ENCODE measurements at places on chromosomes 13 and 19.

DNA sequence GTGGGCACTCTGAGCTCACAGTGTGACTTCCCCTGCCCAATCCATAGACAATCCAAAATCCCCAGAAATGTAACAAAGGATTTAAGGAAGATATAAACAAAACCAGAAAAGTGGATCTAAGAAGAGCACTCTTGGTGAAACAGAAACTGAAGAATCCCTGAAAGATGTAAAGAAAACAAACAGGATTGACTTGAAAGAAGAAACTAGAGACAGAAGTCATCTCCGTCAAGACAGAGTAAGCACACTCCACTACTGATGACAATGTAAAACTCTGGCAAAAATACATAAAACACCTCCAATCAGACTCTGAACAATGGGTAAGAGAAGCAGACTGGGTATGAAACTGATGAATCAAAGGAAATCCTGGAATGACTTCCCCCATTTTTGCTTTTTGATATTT, 13.5 kb downstream of the TUBGCP3 start:
- no peak for DNase-seq

- DNase-seq = no peak
Observed at GRCh38 chr19:17467471-17468301, 2.6 kb upstream of the SLC27A1 start.

- peak; percentile 87 for DNase-seq
Observed at GRCh38 chr19:17346109-17346671, 8.8 kb downstream of the GTPBP3 start.

- no peak for DNase-seq
Observed at GRCh38 chr19:50952910-50953309, at the start of gene KLK5. TSS of gene KLK5 (minus strand) at chr19:50953038. CDS start at chr19:50952657, 381 bp downstream.

DNA sequence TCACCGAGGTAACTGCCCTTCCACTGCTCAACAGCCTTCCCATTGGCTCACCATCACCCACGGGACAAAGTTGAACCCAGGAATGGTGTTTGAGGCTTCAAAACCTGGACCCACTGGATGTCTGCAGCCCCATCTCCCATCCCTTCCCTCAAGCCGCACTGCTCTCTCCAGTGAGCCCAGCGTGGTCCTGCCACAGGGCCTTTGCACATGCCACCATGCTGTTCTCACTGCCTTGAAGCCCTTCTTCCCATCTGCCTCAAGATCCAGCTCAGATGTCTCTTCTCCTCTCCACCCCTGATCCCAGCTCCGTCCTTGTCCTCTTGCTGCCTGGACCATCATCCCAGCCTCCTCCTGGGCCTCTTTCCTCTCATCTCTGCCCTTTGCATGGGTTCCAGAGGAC, 4.0 kb downstream of the SHISA7 start:
- no peak for DNase-seq

- no peak for DNase-seq
Observed at GRCh38 chr19:15506074-15506571, 2.2 kb upstream of the CYP4F22 start.

GRCh38 chr13:100235311-100235901, 146.5 kb downstream of the PCCA start:
- DNase-seq = peak; percentile 23

DNA sequence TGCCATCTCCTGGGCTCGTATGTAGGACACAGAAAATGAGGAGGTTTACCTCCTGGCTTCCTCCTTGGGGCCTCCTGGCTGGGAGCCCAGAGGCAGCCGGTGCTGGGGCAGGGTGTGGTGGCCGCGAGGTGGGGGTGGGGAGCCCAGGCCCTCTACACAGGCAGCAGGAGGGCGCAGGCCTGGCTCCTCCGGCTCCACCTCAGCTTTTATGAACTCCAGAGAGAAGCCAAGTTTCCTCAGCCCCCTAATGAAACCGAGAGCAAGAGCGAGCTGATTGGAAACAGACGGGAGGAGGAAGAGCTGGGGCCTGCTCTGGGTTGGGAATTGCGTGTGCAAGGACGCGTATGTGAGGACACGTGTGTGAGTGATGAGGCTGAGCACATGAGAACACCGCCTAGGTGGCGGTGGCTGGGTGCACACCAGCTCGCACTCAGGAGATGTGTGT, 23.1 kb downstream of the LYL1 start:
- no peak for DNase-seq

DNA sequence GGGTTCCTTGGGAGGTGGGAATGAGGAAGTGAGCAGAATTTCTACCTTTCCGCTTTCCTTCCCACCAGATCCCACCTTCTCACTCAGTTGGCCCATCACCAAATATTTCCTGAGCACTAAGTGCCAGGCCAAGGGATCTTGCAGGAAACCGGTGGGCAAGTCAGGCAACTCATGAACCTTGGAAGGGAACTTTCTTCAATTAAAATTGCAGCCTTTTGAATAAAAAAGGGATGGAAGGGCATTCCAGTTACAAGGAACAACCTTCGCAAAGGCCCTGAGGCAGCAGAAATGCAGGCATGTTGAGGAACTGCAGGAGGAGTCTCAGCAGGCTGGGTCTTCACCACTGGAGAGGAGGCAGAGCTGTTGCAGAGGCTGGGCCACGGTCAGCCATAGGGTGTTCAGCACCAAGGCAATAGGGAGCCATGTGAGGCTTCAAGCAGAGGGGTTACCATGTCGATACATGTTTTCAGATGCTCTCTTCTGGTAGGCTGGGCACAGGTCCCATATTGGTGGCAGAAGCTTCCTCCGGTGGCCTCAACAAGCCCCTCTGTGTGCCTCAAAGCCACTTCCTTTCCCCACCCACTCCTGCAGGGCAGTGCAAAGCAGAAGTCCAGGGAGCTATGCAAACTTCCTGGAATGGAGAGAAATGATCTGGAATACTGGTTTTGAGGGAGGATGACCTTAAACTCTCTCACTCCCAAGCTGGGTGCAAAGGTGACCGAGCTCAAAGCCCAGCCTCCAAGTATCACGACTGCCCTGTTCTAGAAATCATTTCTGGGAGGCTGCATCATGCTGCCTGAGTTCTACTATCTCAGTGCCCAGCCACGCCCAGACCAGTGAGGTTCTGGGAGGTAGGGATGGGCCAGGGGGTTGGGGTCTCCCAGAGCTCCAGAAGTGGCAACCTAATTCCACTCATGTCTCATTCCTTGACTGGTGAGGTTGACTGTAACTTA, at the start of gene FUT6:
FUT6 (minus strand) TSS at position 638 of the 953 bp plus-strand sequence. CDS start 7,135 bp downstream, outside the sequence.
- no peak for DNase-seq

DNA sequence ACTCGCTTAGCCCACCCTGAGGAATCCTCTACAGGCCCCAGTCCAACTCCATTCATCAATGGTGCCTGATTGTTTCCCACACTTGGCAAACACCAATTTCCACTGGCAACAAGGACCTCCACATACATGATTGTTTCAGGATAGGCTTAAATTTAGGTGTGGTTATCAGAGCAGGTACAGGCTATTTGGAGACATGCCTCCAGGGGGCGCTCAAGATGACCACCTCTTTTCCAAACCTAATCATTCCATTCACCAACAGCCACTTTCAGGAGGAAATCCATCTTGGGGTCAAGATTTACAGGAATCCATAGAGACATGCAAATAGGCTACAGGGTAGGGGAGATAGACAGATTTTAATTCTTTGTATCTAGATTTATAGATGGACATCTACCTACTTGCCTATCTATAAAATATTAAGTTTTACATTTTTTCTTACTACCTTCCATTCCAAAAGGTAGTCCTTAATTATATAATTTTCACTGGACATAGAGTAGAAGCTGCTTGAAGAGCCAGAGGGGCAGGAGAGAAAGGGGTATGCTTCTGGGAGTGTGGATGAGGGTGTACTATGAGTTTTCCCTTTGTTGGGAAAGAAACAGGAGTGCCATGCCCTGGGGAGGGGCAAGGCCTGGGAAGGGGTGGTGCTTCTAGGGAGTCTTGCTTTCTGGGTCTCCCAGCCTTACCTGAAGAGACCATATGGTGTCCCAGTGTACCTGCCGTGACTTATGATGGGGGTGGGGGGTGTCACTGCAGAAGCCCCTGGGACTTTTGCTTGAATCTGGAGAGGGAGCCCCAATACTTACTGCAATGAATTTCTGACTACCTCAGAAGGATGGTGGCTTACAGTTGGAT, 14.1 kb upstream of the PCDH8 start:
- no peak for DNase-seq

DNA sequence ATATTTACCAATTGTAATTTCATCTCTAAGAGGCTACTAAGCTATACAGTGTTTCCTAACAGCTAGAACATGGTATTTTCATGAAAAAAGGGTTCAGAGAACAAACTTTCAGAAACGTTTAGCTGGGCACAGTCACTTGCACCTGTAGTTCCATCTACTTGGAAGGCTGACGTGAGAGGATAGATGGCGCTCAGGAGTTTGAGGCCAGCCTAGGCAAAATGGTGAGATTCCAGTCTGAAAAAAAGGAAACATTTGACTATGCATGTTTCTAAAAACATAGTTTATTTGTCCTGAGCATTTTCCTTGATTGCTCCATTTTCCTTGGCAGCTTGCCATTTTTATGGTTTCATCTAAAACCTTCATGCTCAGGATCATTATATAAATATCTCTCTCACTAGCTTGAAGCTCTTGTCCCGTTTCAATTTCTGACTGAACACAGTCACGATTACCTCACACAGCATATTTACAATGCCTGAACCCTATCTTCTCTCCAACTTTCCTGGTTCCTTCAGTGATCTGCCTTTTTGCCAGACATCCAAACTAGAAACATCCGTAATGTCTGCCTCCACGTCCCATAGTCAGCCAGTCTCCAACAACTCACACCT, 200.8 kb downstream of the RGCC start:
- DNase-seq = no peak

Measured in CD4-positive, alpha-beta T cell treated with Interleukin-17A for 4 hours (primary cell).